ENCODE measurements at places on chromosomes 4 and X.

GRCh38 chr4:151489462-151490203 lies 80.7 kb downstream of the FHIP1A start:
- DNase-seq: no peak

GRCh38 chr4:8028368-8028767 lies 88.7 kb upstream of the AFAP1 start:
- no peak for DNase-seq

DNA sequence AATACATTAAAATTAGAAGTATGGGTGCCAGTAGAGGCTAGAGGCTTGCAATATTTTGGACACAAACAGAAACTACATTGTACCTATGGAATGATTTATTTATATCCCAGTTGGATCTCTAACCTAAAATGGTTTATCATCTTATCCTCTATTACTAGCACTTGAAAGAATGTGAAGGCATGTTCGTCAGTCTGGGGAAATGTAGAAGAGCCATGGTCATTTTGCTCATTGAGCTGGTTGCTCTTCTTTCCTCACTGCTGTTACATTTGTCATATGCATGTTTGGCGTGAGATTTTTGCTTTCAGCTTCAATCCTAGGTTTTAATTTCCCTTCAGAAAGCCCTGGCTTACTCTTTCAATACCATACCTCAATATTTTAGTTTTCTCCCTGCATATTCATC lies 82.4 kb upstream of the MYOZ2 start:
- DNase-seq: no peak

- no peak for DNase-seq
Measured at GRCh38 chr4:104907074-104907649, 239.5 kb upstream of the TET2 start.

- no peak for DNase-seq
Measured at GRCh38 chrX:20971250-20971649, 403.0 kb upstream of the CNKSR2 start.

DNA sequence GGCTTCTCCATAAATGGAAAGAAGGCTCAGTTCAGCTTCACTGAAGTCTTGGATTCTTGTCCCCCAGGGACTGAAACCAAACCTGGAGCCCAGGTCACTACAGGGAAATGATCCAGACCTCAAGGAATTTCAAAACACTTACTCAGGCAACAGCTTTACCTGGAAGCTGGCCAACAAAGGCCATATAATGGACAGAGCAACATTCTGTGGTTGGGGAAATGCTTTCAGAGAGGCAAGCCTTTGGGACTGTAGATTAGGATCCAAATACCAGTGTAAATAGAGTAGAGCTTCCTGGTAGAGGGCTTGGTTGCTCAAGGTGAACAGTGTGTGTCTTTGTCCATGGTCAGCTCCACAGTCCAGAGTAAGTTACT lies 57.0 kb upstream of the PROM1 start:
- DNase-seq: no peak
